AG04449 (cell line): ENCODE measurements at places on chromosomes 1 and 21.
A peak's percentile ranks its signal among the peaks of the same experiment; 100 is the strongest.

- DNase-seq, result no peak
Measured at GRCh38 chr1:29523576-29523975, 287.3 kb downstream of the PTPRU start.

DNA sequence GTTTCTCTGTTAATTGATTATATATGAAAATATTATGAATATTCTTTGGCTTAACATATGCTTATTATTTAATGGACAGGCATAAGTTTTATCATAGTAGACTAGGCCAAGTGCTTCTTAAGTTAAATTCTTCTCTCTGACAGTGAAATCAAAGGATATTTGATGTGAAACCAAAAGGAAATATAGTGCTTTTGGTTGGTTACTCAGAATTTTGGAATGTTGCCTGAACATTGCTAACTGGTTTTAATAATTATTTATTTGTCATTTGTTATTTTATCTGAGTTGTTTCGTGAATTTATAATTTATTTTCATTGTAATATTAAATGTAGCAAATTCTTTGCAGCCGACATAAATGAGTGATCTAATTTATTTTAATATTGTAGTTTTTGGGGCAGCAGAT is 18.3 kb downstream of the HOOK1 start:
- no peak for DNase-seq

- no peak for DNase-seq
Measured at GRCh38 chr21:15098908-15099307, 34.1 kb upstream of the NRIP1 start.

- no peak for DNase-seq
Measured at GRCh38 chr1:200049810-200050209, 22.3 kb downstream of the NR5A2 start.

- DNase-seq, result no peak
Measured at GRCh38 chr1:17452686-17453085, 13.2 kb upstream of the RCC2 start.

DNA sequence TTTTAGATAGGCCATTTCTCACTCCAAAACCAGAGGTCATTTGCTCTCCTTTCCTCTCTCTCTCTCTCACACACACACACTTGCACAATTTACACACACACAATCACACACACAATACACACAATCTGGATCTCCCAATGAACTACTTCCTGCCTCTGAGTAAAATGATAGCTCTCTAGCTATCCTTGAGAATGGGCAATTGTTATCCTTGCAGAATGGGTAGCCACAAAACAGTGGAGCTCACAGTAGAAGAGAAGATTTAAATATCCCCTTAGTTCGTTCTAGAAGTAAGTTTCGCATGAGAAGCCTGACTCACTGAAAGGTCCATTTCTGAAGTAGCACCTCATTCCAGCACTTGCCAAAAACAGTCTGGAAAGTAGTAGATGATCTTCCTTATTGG is 17.6 kb downstream of the PALMD start:
- no peak for DNase-seq

DNA sequence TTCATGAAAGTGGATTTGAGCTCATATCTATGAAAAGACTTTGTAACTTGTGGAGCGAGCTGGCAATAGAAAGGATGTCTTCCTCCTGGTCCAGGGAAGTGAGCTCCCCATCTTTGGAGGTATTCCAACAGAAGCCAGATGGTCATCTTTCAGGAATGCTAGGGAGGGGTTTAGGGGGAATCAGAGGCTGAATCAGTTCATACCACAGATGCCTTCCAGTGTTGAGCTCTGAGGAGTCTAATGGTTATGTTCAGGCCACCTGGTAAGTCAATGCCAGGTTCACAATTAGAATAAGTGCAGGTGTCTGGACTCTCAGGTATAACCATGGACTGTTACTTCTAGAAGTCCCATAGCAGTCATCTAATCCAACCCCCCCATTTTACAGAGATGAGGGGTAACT is 119.1 kb downstream of the ACTL8 start:
- peak; percentile 85 for DNase-seq
